ENCODE measurements at places on chromosomes 2 and 18.

DNA sequence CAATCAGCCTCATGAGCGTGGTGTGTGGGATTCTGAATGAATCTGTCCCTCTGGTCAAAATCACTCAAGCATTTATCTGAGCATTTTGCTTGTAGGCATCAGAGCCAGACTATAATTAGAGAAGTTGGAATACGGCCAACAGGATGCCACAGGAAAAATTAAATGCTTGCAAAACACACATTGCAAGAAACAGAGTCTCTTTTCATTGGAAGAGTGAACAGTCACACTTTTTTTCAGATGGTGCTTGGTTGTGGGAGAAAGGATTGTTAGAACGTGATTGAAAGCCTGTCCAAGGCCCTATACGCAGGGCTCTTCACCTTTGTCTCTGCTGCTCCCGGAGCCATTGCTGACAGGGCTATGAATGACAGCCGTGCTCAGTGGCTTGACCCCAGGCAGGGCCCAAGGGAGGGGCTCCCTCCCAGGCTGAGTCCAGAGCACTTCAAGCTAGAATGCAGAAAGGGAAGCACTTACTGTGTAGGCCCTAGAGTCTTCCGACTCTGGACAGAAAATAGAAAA is 59.8 kb downstream of the SNTG2 start:
- DNase-seq, result peak; percentile 2

GRCh38 chr18:598124-598589 is 1.4 kb downstream of the CLUL1 start:
- no peak for DNase-seq

DNA sequence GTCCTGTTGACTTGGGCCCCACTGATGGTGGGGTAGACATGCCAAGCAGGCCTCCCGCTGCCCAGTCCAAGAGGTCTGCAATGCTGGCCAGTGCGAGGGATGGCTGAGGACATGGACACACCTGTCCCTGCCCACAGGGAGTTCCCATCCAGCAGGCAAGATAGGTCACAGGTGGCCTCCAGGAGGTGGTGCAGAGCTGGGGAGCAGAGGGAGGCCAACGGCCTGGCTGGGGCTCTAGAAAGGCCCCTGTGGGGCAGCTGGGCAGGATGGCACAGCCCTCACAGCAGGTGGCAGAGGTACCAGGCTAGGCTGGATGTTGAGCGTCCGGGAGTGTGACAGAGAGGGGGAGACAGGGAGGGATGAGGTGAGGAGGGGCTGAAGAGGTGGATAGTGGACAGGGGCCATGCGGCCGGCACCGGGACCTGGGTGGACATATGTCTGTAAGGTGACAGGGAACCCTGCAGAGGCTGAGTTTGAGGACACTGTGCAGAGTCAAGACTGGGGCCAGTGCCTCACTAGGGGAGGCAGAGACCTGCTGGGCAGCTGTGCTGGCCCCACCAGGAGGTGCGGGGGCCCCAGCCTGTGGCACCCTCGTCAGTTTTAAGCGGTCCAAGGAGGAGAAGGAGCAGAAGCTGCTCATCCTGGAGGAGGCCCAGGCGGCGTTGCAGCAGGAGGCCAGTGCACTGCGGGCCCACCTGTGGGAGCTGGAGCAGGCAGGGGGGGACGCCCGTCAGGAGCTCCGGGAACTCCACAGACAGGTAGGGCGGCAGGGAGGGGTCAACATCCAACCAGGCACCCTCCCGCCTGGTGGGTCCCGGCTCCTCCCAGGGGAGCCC is 34.3 kb upstream of the SNED1 start:
- no peak for DNase-seq

- DNase-seq, result no peak
Measured at GRCh38 chr2:46329803-46330775, 32.9 kb downstream of the EPAS1 start.

GRCh38 chr2:238459081-238459629 is 32.4 kb downstream of the ASB1 start:
- no peak for DNase-seq

GRCh38 chr18:5943514-5943913 is 48.2 kb upstream of the TMEM200C start:
- DNase-seq, result peak; percentile 32

- no peak for DNase-seq
Measured at GRCh38 chr2:197035002-197035401, 108.5 kb upstream of the PGAP1 start.

DNA sequence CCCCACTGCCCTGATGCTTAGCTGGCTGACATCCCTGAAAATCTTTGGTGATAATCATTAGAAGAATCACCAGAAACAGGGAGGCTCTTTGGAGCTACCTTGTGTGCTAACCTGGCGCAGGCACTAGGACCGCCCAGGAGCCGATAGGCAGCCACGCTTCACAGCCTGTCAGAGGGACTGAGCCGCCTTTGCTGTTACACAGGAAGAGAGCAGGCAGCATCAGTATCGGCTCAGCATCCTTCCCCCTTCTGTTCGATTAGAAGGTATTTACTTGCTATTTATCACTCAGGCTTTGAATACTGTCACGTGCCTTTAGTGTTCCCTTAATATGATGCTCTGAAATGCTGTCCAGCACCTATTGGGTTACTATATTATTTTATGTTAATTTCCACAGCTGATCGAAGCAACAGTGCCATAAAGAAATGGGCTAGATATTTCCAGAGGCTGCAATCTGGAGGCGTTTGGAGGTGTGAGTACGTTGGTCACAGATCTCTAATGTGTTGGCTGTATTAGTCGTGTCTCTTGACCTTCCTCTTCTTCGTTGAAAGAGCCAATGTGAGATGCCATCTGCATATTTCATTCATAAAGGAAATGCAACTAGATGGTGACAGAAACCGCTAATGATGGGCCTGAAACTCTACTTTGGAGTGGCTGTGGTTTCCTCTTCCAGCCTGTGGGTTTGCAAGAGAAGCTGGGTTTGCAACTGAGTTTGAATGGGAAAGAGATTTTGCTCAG is 110.4 kb upstream of the RAB27B start:
- DNase-seq, result peak; percentile 47

GRCh38 chr18:28522236-28522635 is 345.3 kb upstream of the CDH2 start:
- no peak for DNase-seq

DNA sequence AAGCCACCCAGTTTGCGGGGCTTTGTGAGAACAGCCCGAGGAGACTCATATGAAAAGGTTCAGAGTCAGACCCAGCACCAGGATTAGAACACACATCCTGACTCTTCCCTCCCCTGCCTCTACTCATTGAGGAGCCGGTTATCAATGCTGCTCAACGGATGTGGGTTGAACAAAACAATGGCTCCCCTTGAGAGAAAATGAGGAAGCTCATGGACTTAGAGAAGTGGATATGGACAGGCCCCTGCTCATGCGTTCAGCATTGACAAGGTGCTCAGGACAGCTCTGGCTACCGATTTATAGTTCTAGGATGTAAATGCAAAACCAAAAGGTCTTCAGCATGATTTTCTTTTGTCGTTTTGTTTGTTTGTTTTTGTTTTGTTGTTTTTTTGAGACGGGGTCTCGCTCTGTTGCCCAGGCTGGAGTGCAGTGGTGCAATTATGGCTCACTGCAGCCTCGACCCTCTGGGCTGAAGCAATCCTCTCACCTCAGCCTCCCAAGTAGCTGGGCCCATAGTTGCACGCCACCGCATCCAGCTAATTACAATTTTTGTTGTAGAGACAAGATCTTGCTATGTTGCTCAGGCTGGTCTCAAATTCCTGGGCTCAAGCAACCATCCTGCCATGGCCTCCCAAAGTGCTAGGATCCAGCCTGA is 32.0 kb upstream of the AGAP1 start:
- no peak for DNase-seq

GRCh38 chr2:153394686-153395085 is 83.9 kb downstream of the RPRM start:
- DNase-seq, result no peak
